GM12865 (cell line): ENCODE measurements at places on chromosomes 7 and 10.

GRCh38 chr7:28920424-28920823, 37.7 kb downstream of the TRIL start:
- no peak for DNase-seq

- DNase-seq = peak; percentile 1
Measured at GRCh38 chr7:139284252-139284896, 53.3 kb downstream of the UBN2 start.

DNA sequence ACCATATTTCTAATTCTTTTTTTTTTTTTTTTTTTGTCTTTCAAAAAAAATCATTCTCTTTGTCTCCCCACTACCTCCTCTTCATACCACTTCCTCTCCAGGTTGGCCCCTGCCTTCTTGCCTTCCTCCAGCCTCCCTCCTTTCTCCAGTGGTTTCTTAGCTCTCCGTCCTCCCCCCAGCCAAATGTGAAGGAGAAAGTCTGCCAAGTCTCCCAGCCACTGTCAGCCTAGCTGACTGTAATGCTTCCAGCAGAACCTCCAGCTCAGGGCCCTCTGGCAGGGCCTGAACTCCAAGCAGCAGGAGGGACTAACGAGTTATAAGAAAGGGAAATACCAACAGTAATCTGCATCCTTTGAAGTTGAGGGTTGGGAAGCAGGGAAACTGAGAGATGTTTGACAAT, 35.5 kb upstream of the BICC1 start:
- DNase-seq = no peak

- DNase-seq = peak; percentile 59
Measured at GRCh38 chr10:36089790-36090440, 447.8 kb upstream of the FZD8 start.

GRCh38 chr10:43596546-43596945, 9.7 kb upstream of the ZNF485 start:
- DNase-seq = no peak

GRCh38 chr10:133388236-133388972, 5.6 kb upstream of the MTG1 start:
- DNase-seq = peak; percentile 79

DNA sequence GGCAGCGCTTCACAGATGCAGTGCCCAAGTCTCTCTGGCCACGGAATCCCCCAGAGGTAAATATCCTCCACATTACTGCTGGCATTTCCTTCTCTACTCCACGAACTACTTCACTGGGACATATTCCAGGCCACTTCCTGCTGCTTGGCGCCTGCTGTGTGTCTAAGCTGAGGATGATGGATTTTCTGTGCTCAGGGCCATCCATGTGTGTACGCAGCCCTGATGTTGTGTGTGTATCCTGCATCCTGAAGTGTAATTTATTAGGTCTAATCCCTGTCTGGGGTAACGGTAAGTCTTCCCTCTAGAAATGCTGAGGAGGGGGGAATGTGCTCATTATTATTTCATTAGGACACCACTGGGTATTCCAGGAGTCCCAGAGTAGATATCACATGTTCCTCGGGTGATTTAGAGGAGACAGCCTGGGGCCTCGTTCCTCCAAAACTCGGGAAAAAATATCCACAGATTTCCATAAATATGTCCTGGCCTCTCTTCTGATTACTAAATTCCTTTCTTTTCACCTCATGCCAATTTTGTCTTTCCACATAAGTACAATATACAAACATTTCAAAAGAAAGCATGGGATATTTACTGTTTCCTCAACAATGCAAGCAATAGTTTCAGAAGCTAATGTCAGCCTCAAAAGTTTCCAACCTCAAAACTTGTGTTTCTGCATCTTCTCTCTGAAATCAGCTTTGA, 25.5 kb upstream of the HABP2 start:
- no peak for DNase-seq

DNA sequence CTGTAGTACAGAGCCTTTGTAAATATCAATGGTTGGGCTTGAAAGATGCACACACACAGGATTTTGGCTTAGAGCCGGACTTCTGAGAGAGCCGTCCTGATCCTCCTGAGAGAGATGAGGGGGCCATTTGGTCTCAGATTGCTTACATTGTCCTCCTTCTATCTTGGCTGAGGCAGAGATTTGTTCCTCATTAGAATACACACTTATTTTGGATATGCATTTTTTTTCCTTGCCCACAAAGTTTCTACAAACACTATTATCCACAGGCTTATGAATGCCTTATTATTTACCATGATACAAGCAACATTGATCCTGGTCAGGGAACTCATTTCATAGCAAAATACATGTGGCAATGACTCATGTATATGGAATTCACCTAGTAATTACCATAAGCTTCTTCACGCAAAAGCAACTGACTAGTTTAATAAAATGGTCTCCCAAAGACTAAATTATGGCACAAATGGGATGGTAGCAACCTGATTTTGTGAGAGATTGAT, 175.3 kb downstream of the MDFIC start:
- no peak for DNase-seq

DNA sequence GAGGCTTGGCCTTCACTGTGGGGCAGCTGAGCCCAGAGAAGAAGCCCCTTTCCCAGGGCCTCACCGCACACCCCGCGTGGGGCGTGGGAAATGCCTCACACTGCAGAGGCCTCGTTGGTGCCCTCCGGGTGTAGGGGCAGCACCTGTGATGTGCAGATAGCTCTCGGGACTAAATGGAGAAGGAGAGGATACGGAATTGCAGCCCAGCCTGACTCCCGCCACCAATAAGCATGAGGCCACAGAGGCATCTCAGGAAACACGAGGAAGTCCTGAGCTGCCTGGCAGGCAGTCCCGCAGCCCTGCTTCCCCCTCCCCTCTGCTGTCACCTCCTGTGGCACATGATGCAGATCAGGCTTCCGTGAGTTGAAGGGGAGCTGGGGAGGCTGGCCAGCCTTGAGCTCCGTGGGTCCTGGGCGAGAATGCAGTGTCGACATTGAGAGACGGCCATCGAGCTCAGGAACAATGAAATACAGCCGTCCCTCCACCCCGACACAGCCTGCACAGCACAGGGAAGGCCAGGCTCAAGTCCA, 59.6 kb upstream of the PPP2R2D start:
- DNase-seq = no peak

GRCh38 chr10:106938513-106938912, 226.0 kb downstream of the SORCS1 start:
- DNase-seq = no peak

DNA sequence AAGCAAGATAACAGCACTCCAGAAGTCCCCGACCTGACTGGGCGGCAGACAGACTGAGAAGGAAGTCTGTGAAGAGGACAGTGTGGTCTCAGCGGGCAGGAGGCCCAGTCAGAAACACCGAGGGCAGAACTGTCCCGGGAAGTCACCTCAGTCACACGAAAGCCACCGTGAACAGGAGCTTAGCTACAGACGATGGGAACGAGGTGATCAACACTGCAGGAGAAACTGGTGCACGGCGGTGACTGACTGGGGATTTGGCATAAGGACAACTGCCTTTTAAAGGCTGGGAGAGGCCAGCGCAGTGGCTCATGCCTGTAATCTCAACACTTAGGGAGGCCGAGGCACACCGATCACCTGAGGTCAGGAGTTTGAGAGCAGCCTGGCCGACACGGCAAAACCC, 217.8 kb downstream of the PTPRN2 start:
- no peak for DNase-seq

DNA sequence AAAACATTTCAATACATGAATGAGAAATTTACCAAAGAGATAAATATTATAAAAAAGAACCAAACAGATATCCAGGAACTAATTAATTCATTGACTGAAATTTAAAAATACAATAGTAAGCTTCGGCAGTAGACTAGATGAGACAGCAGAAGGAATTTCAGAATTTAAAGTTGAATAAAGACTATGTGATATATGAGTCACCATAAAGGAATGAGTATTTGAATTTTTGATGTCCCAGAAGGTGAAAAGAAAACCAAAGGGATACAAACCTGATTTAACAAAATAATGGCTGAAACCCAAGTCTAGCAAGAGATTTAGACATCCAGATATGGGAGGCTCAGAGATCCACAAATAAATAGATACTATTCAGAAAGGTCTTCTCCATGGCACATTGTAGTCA, 623.9 kb upstream of the FOXK1 start:
- no peak for DNase-seq
